ENCODE measurements at places on chromosomes 3 and 15. TPM values are rescaled to one million over a fixed set of nuclear protein-coding genes. Genes with fewer than 3 reads are reported as not detected.

Gene DGKG
- 2.2 TPM for total RNA-seq

Gene FETUB
- not detected for total RNA-seq

Gene CLDN1
- total RNA-seq: not detected

DNA sequence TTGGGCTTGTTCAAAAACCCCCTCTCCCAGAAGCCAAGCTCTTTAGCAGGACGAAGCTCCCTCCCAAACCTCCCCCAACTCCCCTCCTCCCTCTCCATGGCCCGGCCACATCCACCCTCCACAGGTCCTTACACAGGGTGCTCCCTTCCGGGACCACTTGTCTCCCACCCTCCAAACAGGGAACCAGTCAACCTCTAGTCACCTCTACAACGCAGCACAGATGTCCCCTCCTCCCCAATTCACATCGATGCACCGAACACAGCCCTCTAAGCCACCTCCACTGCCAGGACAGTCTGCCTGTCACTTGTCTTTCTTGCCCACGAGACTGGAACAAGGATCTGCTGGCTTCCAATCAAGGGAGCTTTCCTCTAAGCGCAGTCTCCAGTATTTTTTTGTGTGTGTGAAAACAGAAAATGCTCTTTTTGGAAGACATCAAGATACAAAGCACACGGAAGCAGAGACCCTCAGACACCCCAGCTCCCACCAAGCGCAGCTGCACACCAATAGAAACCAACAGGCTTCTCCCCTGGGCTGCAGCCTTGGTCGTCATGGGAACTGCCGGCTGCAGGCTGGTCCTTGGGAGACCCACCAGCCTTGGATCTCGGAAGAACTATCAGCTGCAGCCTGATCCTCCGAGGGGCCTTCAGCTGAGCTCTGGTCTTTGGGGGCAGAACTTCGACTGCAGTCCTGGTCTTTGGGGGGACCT, 26.5 kb downstream of the IQSEC1 start:
- DNase-seq: no peak

- DNase-seq: no peak
These were observed 56.2 kb upstream of the GLCE start for GRCh38 chr15:69104050-69104750.

- DNase-seq: no peak
These were observed 5.0 kb downstream of the PTH1R start for GRCh38 chr3:46882377-46883053.

DNA sequence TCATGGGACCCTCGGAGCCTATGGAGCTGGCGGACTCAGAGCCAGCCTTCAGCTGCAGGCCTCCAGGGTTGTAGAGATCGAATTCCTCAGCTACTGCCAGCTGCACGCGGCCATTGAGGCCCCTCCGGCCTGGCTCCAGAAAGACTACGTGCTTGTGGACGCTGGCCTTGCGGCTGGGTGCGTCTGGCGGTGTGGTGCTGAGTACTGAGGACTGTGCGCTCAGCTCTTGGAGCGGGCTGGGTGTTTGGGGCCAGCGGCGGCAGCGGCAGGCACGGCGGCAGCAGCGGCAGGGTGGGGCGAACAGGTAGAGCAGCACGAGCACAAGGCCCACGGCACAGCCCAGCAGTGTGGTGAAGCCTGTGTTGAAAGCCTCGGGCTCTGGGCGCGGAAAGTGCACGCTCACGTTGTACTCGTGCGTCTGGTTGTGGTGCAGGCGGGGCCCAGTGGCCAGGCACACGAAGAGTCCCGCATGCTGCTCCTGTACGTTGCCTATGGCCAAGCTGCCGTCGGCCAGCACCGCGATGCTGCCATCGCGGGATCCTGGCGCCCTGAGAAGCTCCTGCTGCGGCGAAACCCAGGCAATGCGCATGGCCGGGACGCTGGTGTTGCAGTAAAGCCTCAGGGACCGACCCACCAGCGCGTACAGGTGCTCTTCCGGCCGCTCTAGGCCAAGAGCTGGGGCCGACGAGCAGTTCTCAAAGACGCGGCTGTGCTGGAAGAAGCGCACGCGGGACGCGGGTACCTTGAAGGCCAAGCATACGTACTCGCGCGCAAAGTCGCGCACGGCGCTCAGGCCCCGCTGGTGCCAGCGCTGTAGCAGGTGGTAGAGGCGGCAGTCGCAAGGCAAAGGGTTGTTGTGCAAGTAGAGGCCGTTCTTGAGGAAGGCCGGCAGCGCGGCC, 1.3 kb downstream of the AMIGO3 start:
- no peak for DNase-seq

DNA sequence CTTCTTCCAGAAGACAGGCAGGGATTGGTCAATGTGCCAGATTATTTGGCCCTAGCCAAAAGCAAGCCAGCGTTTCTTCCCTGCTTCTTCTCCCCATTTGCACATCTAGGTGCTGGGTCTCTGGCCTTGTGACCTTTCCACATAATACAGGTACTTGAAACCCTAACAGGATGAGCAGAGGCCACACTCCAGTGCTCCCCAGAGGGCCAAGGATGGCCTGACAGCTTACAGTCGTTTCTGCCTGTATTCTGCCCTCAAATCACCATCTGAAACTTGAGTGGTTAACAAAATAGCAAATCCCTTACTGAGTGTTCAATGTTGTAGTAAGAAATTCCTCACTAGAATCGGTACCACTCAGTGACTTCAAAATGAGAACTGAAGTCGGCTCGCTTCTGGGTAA, 29.1 kb downstream of the MKRN2 start:
- no peak for DNase-seq

DNA sequence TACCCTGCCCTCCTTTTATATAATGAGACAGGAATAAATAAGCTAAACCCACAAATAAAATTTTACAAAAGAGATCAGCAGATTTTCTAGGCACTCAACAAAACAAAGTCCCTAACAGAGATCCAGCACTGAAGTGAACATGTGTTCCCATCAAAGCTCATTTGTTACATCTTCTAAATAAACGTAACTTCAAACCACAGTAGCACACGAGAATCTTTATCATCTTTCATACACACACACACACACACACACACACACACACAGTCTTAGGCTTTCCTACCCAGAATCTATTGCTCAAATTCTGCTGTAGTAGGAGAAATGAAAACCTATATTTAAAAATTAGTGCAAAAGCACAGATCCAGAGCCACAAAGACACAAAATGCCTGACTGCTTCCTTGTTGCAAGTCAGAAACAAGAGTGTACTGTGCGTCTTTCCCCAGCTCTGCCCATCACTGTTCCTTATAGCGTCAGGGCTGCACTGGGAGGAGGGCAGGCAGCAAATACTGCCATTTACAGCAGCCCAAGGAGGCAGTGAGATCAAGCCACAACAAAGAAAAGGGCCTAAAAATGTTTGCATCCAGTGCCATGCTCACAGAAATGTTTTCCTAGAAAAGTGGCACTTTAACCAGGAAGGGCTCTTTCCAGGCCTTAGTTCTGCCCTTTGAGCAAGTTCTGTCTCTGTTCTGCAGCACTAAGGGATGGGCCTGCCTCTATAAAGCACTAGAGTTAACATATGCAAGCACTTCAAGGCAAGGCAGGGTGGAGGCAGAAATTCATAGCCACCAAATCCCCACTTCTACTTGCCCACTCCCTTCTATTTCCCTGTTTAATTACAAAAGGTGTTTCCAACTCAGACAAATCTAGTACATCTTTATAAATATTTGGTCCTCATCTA, 6.0 kb downstream of the IP6K1 start:
- no peak for DNase-seq

All from LHCN-M2 (cell line).